ENCODE measurements at places on chromosomes 3 and 15.

DNA sequence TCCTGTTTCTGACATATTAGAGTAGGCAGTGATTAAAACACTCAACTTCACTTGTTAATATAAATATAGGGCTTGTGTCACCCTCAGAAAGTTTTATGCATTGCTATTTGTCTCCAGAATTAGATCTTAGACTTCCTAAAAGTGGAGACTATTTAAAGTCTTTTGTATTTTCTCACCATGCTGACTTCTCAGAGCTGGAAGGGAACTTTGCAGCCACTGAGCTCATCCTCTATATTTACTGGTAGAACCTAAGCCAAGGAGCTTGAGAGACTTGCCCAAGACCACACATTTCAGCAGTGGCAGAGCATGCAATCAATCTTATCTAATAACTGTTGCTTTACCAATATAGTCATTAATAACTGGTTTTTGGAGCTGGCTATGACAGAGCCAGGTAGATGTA is 53.2 kb downstream of the STAC start:
- no peak for DNase-seq

GRCh38 chr3:193665370-193665989 is 72.5 kb downstream of the OPA1 start:
- DNase-seq, result peak; percentile 77

GRCh38 chr3:52447512-52448355 is 2.8 kb upstream of the SEMA3G start:
- DNase-seq, result no peak

- no peak for DNase-seq
Measured at GRCh38 chr15:25250906-25251622, 187.8 kb downstream of the UBE3A start.

DNA sequence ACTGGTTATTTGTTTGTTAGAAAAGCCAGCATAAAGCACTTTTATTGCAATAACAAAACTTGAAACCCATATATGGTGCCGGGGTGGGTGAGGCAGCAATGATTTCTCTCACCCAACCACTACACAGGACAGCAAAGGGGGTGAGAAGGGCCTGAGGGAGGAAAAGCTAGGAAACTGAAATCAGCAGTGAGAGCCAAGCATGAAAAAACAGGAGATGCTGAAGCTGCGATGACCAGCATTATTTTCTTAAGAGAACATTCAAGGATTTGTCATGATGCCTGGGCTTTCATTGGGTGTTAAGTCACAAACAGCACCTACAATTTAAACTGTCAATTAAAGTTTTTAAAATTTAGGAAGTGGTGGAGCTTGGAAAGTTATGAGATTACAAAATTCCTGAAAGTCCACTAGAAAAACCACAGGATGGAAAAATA is 11.9 kb upstream of the TM4SF4 start:
- DNase-seq, result no peak

DNA sequence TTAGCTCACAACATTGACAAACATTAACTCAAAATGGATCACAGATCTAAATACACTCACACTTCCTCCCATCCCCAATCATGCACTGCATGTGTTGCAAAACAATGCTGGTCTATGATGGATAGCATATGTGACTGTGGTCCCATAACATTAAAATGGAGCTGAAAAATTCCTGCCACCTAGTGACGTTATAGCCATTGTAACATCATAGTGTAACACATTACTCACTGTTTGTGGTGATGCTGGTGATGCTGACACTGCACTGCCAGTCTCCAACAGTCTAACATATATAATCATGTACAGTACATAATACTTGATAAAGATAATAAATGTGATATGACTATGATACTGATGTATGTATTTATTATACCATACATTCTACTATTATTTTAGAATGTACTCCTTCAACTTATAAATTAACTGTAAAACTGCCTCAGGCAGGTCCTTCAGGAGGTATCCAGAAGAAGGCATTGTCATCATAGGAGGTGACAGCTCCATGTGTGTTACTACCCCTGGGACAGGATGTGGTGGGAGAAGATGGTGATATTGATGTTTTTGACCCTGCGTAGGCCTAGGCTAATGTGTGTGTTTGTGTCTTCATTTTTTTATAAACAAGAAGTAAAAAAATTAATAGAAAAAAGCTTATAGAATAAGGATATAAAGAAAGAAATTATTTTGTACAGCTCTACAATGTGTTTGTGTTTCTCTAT is 41.3 kb downstream of the TXNRD3 start:
- DNase-seq, result peak; percentile 38

- no peak for DNase-seq
Measured at GRCh38 chr3:48804930-48805329, 42.7 kb downstream of the PRKAR2A start.

GRCh38 chr3:8648909-8649741 is 4.5 kb upstream of the SSUH2 start:
- no peak for DNase-seq

DNA sequence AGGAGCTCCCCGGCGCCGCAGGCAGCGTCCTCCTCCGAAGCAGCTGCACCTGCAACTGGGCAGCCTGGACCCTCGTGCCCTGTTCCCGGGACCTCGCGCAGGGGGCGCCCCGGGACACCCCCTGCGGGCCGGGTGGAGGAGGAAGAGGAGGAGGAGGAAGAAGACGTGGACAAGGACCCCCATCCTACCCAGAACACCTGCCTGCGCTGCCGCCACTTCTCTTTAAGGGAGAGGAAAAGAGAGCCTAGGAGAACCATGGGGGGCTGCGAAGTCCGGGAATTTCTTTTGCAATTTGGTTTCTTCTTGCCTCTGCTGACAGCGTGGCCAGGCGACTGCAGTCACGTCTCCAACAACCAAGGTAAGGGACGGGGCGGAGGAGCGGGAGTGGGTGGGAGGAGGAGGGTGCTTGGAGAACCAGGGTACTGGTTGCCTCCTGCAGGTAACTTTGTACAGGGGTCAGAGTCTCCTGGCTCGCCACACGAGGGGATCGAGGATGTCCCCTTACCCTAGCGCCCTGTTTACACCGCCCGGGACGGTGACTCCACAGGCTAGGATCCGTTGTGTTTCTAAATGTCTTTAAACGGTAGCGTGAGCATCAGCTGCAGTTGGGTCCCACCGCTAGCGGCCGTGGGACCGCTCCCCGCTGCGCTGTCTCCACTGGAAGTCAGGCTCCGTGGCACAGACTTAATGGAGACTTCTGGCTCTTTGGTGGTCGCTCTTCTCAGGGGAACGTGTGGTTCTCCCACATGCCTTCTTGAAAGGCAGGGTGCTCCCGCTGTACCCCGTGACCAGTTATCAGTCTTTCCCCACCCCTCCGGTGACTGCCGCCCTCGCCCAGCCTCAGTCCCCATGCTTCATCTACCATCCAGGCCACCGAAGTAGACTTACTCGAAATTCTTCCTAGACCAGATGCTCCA is 515 bp downstream of the EPHA6 start:
- DNase-seq, result peak; percentile 33

- peak; percentile 89 for DNase-seq
Measured at GRCh38 chr15:50055750-50056157, 63.3 kb downstream of the ATP8B4 start.

DNA sequence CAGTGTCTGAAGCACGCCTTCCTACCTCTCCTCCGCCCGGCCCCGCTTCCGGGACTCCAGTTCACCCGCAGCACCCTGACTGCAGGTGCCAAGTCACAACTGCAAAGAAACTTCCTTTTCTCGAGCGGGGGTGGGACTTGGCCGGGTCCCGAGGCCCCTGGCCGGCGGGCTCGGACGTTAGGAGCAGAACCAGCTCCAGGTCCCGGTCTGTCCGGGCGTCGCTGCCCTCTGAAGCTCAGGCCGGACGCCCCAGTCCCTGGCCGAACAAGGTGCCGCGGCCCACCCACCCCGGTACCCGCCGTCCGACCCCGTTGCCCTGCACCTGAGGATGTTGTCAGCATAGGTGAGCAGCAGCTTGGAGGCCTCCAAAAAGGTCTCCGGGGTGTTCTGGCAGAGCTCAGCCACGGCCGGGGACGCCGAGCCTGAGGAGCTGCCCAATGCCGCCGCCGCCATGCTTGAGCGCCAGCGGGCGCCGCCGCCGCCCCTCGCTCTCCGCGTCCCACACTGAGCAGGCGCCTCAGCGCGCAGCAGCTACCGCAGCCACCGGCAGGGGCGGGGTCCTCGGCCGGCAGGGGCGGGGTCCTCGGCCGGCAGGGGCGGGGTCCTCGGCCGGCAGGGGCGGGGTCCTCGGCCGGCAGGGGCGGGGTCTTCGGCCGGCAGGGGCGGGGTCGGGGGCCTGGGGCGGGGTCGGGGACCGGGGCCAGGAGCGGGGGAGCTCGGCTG is at the start of gene NGLY1:
NGLY1 (minus strand) TSS at position 506 of the 723 bp plus-strand sequence; CDS start at position 453, 53 bp downstream.
- peak; percentile 91 for DNase-seq

- DNase-seq, result no peak
Measured at GRCh38 chr15:68637767-68638404, 59.1 kb downstream of the CORO2B start.

- DNase-seq, result peak; percentile 14
Measured at GRCh38 chr15:81182031-81182755, 14.5 kb upstream of the IL16 start.

DNA sequence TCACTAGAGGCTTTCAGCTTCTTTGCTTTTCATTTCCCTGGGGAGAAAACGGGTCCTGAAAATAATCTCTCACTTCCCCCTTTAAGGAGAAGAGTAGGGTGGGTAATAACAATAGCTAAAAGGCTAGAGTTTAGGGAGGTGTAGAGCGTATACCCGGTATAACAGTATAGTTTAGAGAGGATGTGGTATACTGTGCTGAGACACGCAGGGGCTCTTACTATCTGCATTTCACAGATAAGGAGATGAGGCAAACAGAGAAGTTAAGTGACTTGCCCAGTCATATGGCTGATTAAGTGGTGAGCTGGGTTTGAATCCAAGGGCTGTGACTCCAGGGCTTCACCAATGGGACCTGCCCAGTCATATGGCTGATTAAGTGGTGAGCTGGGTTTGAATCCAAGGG is 15.0 kb upstream of the KCNMB3 start:
- peak; percentile 65 for DNase-seq

DNA sequence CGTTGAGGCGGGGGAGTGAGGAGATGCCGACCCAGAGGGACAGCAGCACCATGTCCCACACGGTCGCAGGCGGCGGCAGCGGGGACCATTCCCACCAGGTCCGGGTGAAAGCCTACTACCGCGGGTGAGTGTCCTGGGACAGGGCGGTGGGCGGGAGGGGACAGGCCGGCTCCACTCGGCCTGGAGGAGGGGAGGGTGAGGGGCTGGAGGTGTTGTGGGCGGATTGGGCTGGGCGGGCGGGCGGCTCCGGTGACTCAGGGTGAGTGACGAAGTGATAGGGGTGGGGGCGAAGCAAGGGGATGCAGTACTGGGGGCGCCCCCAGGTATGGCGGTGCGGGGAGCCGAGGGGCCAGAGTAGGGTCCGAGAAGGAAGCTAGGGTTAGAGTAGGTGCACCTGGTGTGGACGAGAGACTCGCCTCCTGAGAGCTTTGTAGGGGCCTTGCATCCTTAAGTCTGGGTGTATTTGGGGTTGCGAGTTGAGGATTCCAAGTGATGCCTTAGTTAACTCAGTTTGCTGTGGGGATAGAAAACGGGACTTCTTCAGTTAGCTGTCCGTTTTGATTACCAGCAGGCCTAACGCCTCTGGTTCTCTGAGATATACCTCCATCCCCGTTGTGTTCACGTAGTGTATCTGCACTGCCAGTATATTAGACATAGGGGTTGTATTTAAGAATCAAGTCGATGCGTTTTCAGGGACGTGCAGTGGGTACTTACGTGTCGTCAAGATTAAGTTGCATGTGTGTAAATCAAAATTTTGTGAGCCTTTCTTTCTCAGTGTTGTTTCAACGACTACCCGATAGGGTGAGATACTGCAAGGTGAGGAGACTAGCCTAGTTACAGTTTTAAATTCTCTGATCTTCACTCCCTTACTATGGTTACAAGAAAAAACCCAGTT is 670 bp downstream of the PRKCI start:
- DNase-seq, result peak; percentile 25

GRCh38 chr15:31353931-31354330 is 27.3 kb downstream of the KLF13 start:
- no peak for DNase-seq

DNA sequence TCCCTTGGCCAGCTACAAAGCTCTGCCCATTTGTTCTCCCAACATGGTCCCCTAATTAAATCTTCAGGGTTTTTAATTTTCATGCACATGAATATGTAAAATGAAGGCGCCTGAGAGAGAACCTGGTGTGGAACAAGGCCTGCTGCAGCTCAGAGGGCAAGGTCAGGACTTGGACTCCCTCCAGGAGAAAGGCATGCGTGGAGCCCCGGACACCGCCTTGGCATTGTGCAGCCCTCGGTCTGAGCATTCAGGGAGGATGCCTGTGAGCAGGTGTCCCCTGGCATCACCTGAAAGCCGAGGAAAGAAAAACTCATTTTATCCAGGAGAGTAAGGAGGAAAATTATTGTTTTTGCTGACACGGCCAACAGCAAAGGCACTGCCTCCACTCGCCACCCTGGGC is 33.8 kb upstream of the EPHB1 start:
- DNase-seq, result no peak

DNA sequence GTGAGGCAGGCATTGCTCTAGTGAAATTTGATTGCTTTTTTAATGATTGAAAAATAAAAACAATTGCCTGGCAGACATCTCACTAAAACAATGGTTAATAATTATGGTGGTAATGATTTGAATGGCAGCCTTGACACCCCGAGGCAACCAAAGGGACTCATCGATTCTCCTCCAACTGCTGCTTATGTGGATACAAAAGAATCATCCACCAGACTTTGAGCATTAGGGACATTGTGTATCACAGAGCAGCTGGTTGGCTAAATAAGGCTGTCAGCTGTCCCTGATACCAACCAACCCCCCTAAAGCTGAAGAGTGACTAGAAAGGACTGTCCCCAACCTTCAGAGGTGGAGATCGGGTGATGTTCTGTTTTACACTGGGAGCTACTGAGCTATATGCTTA is 1.7 kb upstream of the CD47 start:
- DNase-seq, result no peak

DNA sequence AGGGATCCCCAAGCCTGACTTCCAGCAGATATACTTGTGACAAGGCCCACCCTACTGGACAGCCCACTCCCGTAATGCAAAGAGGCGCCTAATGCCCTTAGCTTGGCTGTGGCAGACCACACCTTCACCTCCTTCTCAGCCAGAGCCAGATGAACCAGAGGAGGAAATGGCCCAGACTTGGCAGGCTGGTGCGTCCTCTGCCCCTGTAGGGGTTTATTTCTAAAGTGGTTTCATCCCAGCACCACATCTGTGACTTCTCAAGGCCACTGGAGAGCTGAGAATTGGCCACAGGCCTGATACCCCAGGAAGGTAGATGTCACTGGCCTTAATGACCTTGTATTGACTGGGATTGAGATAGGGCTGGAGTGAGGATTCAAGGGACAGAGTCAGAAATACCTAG is 29.5 kb downstream of the BOC start:
- DNase-seq, result no peak

GRCh38 chr15:78419367-78419766 is 18.6 kb upstream of the IREB2 start:
- no peak for DNase-seq
